Brain pericyte (primary cell): ENCODE measurements at places on chromosomes 3 and 15.

GRCh38 chr3:136078421-136079364, 113.2 kb downstream of the PPP2R3A start:
- DNase-seq = no peak

DNA sequence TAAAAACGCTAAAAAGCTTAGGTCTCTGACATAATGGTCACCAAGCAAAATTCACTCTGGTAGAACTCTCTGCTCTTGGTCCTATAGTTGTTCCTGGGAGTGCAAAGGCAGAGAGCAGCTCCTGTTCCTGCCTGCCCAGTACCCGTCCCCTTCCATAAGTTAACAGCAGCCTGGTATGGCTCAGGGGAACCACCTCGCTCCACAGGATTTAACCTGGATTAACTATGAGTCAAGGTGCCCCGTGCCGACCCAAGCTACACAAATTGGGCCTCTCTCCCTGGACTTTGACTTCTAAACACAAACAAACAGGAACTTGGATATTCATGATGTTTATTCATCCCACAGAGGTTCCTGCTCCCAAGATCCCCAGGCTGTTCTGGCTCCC, 32.1 kb downstream of the SCAP start:
- no peak for DNase-seq

GRCh38 chr3:52044869-52045619, 11.3 kb downstream of the DUSP7 start:
- DNase-seq = no peak

- DNase-seq = no peak
Measured at GRCh38 chr15:27527490-27528067, 556.6 kb downstream of the GABRG3 start.

GRCh38 chr15:68106656-68107055, 52.5 kb downstream of the PIAS1 start:
- DNase-seq = no peak

DNA sequence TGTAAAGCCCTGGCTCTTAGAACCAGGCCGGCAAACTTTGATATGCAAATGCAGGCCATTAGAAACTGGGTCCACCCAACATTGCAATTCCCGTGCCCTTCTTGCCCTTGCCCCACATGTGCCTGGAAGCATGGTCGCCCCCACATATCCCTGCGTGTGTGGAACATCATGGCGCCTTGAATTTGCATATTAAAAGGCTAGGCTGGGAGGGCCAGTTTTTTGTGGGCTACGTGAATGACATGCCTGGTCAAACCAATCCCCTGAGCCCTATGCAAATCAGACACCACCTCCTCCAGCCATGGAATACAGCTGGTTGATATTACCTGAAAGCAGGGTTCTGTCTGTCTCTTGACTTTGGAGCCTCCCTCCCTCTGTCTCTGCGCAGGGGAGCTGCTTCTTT, 58.7 kb upstream of the ARHGEF26 start:
- DNase-seq = no peak

GRCh38 chr3:94234177-94234788, 171.4 kb downstream of the NSUN3 start:
- DNase-seq = no peak

- DNase-seq = no peak
Measured at GRCh38 chr3:115693868-115694267, 70.6 kb downstream of the GAP43 start.

DNA sequence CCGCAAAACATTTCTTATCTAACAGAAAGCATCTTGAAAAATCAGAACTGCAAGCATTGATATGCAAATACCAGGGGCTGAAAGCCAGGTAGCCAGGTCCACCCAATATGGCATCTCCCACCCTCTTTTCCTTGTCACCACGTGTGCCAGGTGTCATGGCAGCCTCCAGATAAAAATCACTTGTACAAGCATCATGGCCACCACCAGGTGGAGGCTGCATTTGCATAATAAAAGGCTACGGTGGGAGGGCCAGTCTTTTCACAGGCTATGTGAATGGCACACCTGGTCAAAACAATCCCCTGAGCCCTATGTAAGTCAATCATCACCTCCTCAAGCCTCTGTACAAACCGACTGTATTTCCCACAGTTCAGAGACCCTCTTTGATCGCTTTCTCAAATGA, 1233.1 kb upstream of the ALCAM start:
- DNase-seq = no peak

DNA sequence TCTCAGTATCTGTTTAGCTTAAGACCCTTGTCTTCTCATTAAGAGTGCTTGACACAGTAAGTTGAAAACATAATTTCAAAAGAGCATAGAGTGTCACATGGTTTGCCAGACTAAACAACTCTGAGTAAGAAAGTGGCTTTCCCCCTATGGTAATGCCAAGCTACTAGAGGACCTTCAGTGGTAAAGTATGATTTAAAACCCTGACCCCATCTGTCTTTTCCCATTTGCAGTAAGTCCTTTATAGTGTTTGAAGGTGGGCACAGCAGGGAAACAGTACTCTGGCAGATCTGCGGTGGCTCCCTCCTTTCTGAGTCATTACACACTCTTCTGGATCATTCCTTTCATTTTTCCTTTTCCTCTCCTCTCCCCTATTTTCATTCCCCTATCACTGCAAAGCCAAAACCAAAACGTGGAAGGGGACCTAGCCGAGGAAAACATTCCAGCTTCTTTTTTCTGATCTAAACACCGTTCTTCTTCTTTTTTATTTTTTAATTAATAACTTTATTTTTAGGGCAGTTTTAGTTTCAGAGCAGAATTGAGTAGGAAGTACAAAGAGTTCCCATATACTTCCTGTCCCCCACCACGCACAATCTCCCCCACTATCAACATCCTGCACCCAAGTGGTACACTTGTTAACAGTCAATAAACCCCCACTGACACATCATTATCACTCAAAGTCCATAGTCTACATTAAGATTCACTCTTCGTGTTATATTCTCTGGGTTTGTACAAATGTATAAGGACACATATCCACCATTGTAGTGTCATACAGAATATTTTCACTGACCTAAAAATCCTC, 74.7 kb downstream of the PPARG start:
- DNase-seq = no peak

DNA sequence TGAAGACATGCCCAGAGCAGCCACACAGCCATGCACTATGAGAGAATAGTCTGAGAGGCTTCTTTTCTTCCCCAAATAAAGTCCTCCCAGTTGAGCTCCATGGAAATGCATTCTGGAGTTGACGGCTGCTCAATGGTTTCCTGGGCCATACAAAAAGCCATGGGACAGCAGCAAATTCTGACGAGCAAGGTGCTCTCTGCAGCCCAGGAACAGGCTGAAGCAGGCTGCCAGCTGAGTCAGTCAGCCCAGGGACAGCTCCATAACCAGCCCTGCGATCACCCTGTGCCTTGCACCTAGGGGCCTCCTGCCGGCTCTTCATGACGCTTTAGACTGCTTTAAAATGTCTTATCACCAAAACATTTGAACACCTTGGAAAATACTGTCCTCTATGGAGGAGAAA, 256.3 kb upstream of the CHRNA7 start:
- DNase-seq = no peak

- no peak for DNase-seq
Measured at GRCh38 chr3:157857440-157857839, 248.8 kb downstream of the SHOX2 start.

GRCh38 chr3:138210528-138210927, 23.4 kb downstream of the ARMC8 start:
- DNase-seq = no peak

DNA sequence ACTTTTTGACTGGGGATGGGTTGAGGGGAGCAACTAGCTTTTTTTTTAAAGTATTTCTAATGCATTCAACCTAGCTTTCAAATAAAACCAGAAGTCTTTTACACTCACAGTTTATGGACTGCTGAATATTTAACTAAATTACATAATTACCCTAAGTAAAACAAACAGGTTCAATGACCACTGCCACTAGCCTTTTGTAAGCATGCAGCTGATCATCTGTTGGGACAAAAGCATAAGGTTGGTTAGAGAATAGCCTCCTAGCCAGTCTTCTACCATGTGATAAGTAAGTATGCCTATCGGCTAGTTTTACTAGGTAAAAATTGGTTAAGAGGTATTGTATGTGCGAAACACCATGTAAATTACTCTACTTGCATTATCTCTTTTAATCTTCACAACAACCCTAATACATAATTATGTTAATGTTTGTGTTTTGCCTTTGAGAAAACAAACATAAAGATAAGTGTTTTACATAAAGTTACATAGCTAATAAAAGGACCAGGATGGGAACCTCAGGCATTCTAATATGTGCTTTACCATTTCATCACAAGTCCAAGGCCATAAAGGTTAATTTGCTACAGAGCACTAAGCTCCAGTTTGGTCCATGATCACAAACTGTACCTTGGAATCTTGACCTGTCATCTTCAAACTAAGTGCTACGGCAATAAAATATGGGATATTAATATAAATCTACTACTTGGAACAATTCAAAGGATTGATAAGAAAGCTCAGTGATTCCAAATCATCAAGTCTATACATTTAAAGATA, 13.2 kb downstream of the PFN2 start:
- DNase-seq = no peak

DNA sequence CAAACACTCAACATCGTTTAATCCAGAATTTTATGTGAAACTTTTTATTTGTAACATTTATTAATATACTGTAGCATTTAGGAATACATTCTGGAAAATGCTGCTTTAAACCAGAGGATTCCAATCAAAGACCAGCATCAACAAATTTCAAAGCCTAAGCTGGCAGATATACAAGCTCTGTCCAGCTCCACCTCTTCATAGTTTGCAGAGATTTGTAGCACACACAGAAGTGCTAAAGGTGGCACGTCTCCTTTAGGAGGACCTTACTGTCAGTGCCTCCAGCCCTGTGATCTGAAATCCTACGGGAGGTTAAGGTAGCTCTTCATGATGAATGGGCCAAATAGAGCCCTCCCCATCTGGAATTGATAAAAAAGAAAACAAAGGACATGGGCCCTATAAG, 329.7 kb upstream of the NECTIN3 start:
- DNase-seq = no peak

- no peak for DNase-seq
Measured at GRCh38 chr3:197718891-197719290, 17.8 kb downstream of the RUBCN start.

DNA sequence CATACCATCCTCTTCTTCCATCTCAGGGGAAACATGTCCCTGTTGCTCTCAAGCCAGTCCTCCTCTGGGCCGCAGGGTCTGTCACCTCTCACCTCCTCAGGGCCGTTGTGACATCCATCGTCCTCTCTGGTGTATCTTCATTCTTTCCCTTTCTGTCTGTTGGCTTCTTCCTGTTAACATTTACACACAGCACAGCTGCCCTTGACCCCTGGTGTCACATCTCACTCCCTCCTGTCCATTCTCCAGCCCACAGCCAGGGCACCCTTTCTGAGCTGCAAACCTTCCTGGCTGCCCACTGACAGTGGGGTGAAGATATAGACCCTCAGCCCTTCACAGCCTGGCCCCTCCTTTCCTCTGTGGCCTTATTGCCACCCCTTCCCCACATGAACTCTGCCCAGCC, 79.6 kb upstream of the ADAMTSL3 start:
- no peak for DNase-seq

DNA sequence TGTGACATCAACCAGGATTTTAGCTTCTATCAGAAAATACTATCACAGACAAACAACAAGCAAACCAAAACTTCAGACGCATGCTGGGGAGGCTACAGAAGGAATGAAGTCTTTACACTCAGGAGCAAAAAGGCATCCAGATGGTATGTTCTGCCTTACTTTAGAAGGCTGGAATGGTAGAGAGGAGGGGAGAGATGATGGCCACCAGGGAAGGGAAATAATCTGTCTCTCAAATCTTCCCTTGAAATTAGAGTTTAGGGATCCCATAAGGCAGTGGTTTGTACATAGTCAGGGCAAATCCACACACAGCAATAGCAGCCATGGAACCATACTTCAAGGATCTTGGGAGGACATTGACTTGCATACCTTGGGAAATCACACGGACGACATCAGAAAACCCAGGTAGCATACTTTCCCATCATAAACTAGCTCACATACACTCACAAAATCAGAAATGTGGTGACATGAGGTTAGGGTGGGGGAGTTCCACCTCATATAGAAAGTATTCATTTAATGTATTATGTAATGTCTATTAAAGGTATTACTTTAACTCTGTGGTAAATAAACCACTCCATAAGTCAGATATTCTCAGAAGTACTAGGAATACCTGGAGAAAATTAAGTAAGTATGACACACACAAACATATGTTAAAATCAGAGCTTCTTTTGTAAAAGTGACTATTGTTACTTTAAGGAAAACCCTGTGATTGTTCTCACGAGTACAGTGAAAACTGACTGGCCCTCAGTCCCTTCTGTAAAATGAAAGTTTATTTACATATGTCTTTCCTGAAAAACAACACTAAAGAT, 9.4 kb downstream of the BTLA start:
- no peak for DNase-seq

DNA sequence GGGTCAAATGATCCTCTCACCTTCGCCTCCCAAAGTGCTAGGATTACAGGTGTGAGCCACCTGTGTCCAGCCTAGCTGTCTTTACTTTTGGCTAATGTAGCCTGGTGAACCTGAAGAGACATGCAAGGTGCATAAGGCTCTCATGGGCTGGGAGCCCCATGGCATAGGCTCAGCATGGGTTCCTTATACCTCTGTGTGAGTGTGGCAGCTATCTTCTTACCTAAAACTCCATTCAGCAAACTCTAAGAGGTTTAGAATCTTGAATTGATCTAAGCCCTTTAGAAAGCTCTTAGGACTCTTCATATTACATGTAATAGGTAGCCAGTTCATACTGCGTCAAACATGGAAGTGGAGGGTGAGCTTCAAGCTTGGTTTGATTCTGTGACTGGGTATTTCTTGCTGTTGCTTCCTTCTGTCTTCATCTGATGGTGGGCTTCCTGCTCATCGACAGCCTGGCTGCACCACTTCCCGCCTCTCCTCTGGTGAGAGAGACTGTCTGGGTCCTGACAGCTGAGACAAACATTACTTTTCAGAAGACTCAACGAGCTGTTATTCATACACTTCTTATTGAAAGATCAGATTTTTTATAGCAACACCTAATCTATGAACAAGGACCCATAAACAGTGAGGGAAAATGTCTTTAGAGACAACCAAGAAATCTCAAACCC, 19.2 kb upstream of the TKT start:
- DNase-seq = no peak

DNA sequence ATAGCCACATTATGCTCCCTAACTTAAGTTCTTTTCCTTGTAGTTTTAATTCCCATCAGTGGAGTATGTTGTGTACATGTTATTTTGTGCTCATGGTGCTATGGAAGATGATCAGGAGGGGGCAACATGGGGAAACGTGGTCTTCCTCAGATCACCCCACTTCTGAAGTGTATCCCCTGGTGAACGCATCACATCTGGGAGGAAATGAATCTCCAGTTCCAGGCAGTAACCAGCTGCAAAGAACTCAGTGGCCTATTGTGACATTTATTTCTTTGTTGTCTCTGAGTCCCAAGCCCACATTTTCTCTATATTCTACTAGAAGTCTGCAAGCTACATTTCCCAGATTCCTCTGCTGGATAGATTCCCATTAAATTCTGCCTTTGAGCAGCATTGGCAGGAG, 217.0 kb downstream of the SATB1 start:
- no peak for DNase-seq
